Activated CD4-positive, alpha-beta T cell treated with anti-CD3 and anti-CD28 coated beads, Interleukin-2, amount 50 U/mL, for 4 hours (primary cell): ENCODE measurements at places on chromosomes 5 and 9.

DNA sequence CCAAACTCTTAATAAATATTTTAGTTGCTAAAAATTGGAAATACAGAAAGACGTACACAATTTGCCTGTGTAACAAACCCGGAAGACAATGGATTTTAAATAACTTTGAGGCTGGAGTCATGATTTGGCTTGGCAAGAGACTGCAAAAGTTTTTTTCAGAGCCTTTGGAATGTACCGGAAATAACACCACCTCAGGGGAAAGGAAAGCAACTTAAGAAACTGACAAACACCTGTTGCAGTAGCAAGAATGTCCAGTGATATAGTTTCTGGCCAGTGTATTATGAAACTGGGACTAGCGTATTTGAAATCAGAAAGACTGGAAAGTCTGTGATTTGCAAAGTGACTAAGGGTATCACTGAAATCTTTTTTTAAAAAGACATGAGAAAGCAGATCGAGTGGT is 842 bp downstream of the MUSK start:
- no peak for DNase-seq

DNA sequence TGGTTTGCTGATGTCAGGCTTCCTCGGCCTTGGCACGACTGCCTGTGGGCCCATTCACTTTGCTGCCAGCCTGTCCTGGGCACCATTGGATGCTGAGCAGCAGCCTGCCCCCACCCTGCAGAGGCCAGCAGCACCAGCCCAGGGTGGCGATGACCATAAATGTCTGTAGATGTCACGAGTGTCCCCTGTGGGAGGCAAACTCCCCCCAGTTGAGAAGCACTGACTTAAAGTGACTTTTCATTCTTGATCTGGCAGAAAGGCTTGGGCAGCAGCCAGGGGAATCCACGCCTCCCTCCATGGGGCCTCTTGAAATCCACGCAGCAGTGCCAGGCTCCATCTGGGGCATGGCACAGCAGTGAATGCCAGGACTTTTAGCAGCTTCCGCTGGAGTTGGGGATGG is 21.8 kb downstream of the IRX4 start:
- no peak for DNase-seq

GRCh38 chr5:40374853-40375252 is 304.9 kb upstream of the PTGER4 start:
- no peak for DNase-seq

DNA sequence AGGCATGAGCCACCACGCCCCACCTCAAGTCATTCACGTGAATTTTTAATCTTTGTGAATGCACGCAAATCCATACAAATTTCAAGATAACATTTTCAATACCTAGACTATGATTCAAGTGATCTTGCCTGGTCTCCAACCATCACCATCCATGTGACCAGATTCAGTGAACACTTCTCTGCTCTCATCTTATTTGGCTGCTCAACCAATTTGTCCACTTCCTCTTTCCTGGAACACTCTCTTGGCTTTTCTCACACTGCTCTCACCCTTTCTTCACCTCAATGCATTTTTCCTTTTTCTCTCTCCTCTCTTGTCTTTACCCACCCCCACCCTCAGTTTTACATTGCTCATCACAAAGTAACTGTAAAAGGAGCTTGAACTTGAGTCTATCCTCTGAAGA is 354.7 kb upstream of the KIF2A start:
- DNase-seq = no peak

- DNase-seq = no peak
These were observed 17.8 kb upstream of the TRAF1 start for GRCh38 chr9:120944434-120944843.

DNA sequence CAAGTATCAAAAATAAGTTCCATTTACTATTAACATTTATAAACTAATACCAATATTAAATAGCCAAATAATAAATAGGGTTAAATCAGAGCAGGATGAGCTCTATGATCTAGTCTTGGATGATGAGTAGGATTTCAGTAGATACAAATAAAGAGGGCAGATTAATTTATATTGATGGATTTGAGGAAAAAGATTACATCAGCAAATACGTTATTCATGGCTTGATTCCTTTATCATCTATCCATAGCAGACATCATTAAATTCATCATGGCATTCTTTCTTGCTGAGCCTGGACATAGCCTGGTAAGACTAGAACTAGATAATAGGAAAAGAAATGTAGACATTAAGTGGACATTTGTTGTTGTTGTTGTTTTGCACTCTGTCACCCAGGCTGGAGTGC is 13.4 kb upstream of the MSMP start:
- DNase-seq = no peak

GRCh38 chr5:179287071-179287470 is 58.2 kb downstream of the ADAMTS2 start:
- no peak for DNase-seq

DNA sequence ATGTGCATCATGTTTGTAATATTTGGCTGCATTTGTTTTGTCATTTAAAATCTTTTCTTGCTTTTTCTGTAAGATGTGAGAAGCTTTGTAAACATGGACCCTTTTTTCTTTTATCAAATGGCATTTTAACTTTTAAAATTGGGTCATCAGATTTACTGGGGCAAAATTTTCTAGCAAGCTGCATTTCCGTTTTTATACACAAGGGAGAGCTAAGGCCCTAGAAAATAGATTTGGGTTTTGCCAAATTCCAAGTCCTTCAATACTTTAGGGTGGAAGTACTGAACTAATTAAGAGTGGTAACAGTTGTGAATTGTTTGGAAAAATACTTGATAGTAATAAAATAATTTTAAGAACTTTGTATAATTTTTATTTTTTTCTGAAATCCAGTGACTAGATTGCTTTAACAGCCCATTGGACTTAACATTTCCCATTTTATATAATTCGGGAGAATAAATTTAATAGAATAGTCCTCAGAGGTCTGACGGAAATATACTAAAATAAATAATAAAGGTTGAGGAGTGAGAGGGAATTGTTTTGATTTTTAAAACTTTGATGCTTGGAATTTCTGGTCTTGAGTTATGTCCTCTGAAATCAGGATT is 117.4 kb downstream of the SMARCA2 start:
- DNase-seq = no peak

DNA sequence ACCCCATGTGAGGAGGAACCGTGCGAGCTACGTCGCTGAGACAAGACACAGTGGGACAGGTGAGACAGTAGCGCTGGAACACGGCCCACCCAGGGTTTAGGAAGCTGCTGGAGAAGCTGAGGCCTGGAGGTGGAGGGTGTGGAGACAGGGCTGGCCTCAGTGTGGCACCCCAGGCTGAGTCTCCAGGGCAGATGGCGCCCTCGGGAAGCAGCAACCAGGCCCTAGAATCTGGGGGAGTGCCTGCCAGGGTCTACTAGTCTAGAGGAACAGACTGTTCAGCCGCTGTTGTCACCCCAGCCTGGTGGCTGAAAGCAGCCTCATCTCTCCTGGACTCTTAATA is 4.6 kb upstream of the TERT start:
- DNase-seq = no peak

- DNase-seq = no peak
These were observed 399.3 kb downstream of the EBF1 start for GRCh38 chr5:158700231-158701006.

- DNase-seq = no peak
These were observed 133.1 kb downstream of the DOCK8 start for GRCh38 chr9:347667-348292.

- no peak for DNase-seq
These were observed 32.3 kb downstream of the GALNT12 start for GRCh38 chr9:98839724-98840123.

- DNase-seq = no peak
These were observed 12.8 kb upstream of the NIPAL4 start for GRCh38 chr5:157447201-157447637.

DNA sequence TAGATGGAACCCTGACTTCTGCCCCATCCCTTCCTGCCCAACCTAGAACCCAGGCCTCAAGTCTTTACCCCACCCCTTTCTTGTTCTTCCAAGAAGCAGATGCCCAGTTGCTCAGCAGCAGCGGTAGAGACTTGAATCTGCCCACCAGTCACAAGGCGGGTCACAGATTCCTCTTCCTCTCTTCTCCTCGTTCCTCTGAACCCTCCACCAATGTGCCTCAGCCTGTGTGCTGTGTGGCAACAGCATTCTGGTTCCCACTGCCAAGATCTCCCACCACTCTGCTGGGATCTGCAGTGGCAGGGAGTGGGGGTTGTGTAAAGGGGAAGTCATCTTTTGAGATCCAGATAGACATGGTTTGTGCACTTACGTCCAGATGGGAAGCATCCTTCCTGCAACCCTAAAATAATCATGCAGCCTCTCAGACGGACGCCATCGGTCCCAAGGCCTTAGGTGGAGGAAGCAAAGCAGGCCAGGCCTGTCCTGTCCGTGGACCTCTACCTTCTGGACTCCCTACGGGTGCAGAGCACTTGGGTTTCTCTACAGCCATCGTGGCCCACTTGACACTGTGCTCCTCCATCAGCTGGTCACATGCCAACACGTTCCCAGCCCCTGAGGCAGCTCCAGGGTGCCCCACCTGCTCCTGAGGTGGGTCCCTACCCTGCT is 7.7 kb upstream of the RPL26L1 start:
- no peak for DNase-seq

DNA sequence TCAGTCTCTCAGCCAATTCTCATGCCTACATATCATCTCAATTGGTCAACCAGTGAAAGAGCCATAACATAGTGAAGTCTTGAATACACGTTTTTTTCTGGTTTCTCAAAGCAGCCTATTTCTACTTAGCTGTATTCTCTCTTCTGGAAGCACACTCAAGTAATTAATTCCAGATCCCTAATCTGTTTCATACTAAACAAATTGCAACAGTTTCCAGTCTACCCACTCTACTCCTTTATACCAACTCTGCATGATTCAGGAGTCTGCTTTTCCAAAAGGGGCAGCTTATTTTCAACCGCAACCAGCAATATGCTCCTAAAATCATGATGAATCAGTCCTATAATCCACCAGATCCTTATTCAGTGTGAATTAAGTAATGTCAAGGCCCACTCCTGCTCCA is 211.7 kb downstream of the TLE1 start:
- no peak for DNase-seq
